ENCODE measurements at places on chromosomes 6 and 20. TPM values are rescaled to one million over a fixed set of nuclear protein-coding genes. Genes with fewer than 3 reads are reported as not detected.

Gene MATN4
- total RNA-seq: not detected

Gene ECT2L
- total RNA-seq: not detected

Gene RAET1L
- total RNA-seq: not detected

Gene CLPSL2
- not detected for total RNA-seq

Gene NRM
- 3.3 TPM for total RNA-seq

Gene OPN5
- total RNA-seq: not detected

Gene PRL
- total RNA-seq: not detected

Gene TMC2
- total RNA-seq: not detected
